Activated CD4-positive, alpha-beta T cell treated with anti-CD3 and anti-CD28 coated beads for 4 hours (primary cell): ENCODE measurements at places on chromosomes 12 and 14.

GRCh38 chr14:104149617-104150135 lies 11.3 kb downstream of the KIF26A start:
- DNase-seq: no peak

DNA sequence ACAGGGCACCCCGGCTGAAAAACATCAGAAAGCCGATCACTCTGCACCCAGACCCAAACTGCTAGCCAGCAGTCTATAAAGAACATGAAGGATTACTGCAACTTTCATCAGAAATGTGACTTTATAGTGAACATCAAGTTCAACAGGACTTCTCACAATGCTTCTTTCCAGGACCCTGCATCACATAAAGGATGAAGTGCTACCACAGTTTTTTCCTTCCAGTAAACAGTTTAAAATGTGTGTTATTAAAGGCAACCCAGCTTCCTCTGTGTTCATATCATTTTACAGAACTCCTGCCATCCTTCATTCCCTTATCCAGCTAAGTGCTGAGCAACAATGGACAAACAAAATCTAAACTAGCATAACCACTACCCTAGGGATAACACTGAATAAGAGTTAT lies 280.3 kb upstream of the DIO2 start:
- DNase-seq: no peak

DNA sequence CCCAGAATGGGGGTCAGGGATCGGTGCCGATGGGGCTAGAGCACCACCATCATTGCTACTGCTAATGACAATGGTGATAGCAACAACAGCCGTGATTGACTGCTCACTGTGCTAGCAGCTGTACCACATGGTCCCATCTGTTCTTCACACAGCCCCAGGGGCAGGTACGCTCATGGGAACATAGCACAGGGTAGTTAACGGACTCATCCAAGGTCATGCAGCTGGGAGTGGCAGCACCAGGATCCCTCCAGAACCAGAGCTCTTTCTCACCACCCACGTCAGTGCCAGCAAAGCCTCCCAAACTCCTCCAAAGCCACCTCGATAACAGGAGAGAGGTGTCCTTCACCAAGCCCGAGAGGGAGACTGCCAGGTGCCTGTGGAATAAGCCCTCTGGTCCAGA lies 11.2 kb upstream of the DYNC1H1 start:
- DNase-seq: no peak

DNA sequence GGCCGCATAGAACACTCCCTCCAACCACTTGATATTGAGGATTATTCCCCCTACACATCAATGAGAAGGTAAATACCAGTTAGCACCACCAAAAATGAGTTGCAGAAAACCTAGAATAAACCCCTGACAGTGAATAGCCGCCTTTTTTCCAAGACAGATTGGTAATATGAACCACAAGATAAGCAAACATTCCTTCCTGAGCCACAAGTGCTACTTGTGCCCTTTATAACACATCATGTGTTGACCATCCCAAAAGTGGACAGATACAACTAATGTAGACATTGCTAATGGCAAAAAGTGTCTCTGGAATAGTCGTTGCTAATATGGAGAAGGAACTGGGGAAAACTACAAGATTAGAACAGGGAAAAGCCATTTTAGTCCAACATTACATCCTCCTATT lies 17.2 kb downstream of the NOXRED1 start:
- no peak for DNase-seq

DNA sequence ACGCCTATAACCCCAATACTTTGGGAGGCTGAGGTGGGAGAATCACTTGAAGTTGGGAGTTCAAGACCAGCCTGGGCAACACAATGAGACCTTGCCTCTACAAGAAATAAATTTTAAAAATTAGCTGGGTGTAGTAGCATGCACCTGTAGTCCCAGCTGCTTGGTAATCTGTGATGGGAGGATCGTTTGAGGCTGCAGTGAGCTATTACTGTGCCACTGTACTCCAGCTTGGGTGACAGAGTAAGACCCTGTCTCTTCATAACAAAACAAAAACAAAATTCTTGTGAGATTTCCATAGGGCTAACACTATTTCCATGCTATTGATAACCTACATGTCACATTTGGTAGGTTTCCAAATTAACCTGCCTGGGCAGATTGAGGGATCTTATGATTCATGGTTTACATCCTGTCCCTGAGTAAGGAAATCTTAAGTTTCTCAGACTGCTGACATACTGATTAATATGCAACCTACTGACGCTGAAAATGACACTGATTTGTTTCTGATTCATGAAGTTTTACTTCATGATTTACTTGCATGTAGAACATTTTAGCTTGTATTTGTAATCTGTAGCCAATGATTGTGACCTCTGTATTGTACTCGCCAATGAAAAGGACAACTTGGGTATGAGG lies 15.9 kb downstream of the ATP6V1D start:
- DNase-seq: no peak
